ENCODE measurements at places on chromosomes 13 and 19.

DNA sequence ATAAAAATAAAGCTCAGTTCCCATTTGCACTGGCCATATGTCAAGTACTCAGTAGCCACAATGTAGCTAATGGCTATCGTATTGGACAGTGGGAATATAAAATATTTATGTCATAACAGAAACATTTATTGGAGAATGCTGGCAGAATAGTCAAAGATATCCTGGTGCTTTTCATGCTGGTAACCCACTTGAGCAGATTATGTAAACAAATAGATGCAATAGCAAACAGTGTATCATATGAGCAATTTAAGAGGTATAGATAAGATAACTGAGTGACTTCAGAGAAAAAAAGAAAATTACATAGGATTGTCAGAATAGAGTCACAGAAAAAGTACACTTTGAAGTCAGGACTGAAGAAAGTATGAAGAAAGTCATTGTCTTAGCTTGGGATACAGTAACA, 426.6 kb downstream of the NDFIP2 start:
- no peak for DNase-seq

DNA sequence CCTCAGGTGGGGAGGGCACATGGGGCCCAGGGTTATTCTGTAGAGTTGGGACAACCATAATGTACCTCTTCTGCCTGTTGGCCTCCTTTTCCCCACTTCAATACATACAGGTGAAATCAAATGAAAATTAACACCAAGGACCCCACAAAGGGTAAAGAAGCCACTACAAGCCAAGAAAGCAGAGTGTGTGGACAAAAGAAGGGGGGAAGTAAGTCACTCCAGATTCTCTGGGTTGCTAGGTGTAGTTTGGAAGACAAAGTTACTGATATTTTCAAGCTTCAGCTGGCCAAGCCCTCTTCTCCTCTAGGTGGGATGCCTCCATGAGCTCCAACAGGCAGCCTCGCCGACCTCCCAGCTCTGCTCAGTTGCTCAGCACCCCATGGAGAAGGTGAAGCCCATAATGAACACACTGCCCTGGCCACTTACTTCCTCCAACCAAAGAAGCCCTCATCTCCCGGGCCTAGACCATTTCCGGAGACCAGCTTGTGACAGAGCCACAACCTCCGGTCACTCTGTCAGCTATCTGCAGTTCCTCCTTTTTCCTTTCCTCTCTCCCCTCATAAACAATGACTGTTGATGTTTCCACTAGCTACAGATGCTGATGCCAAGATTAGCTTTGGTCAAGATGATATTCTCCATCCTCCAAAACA, 66.8 kb upstream of the MED4 start:
- DNase-seq, result no peak

DNA sequence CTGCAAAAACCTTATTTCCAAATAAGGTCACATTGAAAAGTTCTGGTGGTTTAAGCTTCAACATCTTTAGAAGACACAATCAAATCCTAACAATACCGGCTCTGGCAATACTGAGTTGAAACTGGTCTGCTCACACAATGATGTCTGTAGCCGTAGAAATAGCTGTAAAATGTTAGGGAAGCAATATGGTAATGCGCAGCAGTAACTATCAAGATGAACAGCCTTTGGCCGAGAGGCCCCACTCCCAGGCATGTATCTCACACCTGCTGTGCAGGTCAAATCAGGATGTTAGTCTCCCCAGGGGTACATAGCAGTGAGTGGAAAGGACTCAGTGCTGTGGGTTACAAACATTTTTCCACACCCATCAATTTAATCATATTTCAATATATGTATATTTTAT, 207.1 kb downstream of the KATNAL1 start:
- DNase-seq, result no peak

DNA sequence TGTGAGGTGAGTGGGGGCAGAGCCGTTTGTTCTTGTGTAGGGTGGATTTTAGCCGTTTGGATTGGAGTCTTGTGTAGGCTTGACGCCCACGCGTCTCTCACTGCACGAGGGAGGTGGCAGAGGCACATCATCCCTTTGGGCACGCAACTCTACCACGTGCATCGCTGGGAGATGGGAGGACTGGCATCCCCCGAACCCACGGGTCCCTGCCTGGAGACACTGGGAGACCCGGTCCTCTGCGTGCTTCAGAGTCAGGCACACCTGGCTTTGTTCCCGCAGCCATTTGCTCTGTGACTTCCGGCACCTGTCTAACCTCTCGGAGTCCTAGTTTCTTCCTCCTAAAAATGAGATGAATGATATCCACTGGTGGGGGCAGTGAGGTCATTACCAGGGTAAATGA, 6.4 kb downstream of the ARHGEF7 start:
- no peak for DNase-seq

DNA sequence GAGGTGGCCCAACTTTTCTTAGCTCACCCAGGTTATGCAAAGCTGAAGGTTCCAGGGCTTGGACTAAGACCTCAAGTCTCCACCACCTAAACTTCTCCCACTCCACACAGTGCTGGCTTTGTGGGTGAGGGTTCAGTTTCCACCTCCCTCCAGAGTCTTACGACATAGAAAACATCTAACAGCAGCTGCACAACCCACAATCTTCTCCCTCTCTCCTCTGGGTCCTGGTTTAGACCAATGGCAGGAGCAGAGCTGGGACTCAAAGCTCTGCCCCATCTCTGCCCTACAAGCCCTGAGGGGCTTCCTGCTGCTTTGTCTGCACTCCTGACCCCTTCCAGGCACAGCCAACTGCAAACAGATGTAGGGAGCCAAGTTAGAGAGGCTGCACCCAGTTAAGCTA, 16.0 kb downstream of the IRGC start:
- DNase-seq, result peak; percentile 45

GRCh38 chr19:48968813-48969218, 3.7 kb downstream of the FTL start:
- DNase-seq, result no peak

- DNase-seq, result no peak
These were observed 6.1 kb downstream of the CHERP start for GRCh38 chr19:16536130-16536529.

DNA sequence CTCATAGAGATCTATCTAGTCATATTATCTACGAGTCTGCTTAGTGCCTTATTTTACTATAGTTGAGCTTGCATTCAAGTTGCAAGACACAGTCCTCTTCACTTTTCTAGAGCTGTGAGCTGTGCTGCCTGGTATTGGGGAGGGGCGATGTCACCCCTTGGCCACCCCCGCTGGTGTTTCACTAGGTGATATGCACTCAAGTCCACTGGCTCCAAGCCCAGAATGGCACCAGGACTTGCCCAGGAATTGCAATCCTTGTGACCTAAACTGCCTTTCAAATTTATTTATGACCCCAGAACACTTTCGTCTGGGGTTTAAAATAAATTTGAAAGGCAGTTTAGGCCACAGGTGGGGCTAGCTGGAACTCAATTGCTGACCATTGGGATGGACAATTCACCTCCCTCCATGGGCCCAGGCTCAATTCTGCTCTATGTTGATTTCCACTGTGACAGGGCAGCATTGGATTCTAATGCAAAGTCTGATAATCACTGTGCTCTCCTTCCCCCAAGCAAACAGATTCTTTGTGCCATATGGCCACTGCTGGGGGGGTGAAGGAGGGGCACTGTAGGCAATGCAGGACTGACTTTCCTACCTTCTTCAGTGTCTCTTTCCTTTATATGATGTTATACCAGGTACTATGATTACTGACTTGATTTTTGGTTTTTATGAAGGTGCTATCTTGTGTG, 1244.2 kb upstream of the MIR17HG start:
- no peak for DNase-seq

GRCh38 chr13:59842507-59842906, 321.2 kb downstream of the DIAPH3 start:
- DNase-seq, result no peak

GRCh38 chr13:52652980-52653303, 306 bp downstream of the SUGT1 start:
- DNase-seq, result no peak

- peak; percentile 64 for DNase-seq
These were observed 57.1 kb downstream of the ZNF568 start for GRCh38 chr19:36973021-36973843.

- no peak for DNase-seq
These were observed 1.6 kb downstream of the HCN2 start for GRCh38 chr19:591099-591958.

DNA sequence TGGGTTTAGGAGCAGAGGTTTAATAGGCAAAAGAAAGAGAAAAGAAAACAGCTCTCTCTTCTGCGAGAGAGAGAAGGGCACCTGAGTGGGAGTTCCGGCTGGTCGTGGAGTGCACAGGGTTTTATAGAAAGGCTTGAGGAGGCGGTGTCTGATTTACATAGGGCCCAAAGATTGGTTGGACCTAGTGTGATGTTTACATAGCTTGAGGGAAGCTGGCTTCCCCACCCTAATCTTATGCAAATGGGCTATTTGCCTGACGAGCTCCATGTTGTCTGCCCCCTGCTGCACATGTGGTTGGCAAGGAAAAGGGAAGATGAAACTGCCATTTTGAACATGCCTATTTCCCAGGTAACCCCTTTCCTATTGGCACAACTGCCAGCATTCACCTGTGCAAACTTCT, 21.5 kb upstream of the MEDAG start:
- no peak for DNase-seq

DNA sequence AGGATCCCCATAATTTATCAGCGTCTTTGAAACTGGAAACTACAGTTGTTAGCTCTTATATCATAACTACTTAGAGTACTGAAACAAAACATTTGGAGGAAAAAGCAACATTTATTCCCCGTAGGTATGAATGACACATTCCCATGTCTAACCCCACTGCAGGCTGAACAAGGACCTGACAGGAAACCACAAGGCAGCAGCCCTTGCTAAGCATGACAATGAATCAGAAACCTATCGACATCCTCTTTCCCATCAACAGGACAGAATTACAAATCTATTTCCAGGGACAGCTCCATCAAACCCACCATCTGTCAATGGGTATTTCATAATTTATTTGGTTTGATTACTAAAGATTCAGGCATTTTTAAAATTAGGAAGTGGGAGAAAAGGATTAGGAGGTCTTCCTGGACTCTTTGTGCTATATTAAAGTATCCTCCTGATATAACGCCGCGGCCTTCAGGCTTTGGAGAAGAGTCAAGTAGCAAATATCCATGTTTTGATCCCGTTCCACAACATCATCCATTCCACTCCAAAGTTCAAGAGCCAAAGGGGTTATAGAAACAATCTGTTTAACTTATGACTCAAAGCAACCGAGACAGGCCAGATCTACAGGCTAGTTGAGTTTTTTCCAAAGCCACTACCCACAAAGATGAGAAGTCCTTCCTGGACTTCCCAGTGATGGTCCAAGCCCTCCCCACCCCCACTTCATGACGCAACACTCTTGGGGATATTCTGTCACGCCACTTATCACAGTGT, 51.1 kb downstream of the FAM216B start:
- DNase-seq, result peak; percentile 91

DNA sequence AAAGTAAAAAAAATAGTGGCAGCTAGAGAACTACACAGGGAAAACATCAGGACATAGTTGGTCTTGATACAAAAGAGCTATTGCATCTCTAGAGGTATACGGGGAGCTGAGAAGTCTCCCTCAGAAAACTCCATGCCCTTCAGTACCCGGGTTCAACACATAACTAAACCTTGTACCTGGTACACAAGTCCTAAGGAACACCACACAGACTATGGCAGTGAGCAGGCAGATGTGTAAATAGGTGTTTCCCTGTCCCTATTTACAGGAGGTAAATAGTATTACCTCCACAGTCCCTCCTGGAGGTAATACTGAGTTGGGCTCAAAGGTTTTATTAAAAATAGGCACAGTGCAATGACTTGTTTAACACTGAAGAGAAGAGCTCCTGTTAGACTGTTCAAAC, 5.9 kb downstream of the FGF14 start:
- DNase-seq, result no peak

- peak; percentile 57 for DNase-seq
These were observed 1.1 kb downstream of the ZNF850 start for GRCh38 chr19:36771261-36772231.

GRCh38 chr13:33394294-33394932, 108.9 kb upstream of the STARD13 start:
- no peak for DNase-seq

Data from fibroblast of gingiva (primary cell).